ENCODE measurements at places on chromosomes 2 and 18.
A peak's percentile ranks its signal among the peaks of the same experiment; 100 is the strongest.

GRCh38 chr2:227503433-227504406 is 31.8 kb downstream of the AGFG1 start:
- DNase-seq, result peak; percentile 79

GRCh38 chr18:41526054-41526453 is 429.0 kb upstream of the PIK3C3 start:
- DNase-seq, result no peak

GRCh38 chr2:23380562-23381065 is 4.4 kb upstream of the KLHL29 start:
- no peak for DNase-seq

DNA sequence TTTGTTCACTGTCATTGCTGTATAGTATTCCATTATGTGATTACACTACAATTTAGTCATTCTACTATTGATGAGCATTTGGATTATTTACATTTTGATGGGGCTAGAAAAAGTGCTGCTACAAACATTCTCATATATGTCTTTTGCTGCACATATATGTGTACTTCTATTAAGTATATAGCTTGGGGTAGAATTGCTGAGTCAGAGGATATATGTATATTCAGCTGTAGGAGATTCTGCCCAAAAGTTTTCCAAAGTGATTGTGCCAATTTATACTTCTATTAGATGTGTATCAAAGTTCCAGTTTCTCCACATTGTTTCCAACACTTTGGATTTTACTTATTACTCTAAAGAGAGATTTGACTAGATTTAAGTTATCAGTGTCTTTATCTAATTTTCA is 101.7 kb upstream of the UGP2 start:
- no peak for DNase-seq

DNA sequence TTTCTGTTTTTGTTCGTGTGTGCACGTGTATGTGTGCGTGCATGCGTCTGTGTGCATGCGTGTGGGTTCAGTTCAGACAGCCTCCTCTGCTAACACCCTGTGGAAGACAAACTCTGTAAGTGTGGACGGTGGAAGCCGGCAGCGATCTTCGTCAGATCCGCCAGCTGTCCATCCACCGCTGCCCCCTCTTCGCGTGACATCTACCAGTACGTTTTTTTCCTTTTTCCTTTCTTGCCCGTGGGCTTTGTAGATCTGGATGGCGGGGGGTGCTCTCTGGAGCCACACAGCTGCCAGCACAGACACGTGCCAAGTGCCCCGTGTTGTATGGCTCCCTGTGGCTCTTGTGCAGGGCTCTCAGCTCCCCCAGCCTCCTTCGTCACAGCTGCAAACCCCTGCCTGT is 32.3 kb downstream of the ITGB1BP1 start:
- DNase-seq, result no peak

GRCh38 chr2:150873396-150873772 is 385.9 kb upstream of the RND3 start:
- DNase-seq, result no peak
